ENCODE measurements at places on chromosomes 1 and 21. TPM values are rescaled to one million over a fixed set of nuclear protein-coding genes. Genes with fewer than 3 reads are reported as not detected.
A peak's percentile ranks its signal among the peaks of the same experiment; 100 is the strongest.

PTGS2 gene
- total RNA-seq, result 18.3 TPM

NHLH1 gene
- 0.09 TPM for total RNA-seq

LCE7A gene
- total RNA-seq, result not detected

PWP2 gene
- 20.4 TPM for total RNA-seq

S100A9 gene
- total RNA-seq, result 769 TPM

PDZK1 gene
- total RNA-seq, result 0.57 TPM

C1orf141 gene
- 5.7 TPM for total RNA-seq

ACBD6 gene
- total RNA-seq, result 36.7 TPM

LCE2D gene
- total RNA-seq, result not detected

MROH9 gene
- total RNA-seq, result 11.6 TPM

NTMT2 gene
- total RNA-seq, result not detected

REN gene
- total RNA-seq, result 0.23 TPM

CGN gene
- total RNA-seq, result 74.9 TPM

LY9 gene
- 3.4 TPM for total RNA-seq

DNA sequence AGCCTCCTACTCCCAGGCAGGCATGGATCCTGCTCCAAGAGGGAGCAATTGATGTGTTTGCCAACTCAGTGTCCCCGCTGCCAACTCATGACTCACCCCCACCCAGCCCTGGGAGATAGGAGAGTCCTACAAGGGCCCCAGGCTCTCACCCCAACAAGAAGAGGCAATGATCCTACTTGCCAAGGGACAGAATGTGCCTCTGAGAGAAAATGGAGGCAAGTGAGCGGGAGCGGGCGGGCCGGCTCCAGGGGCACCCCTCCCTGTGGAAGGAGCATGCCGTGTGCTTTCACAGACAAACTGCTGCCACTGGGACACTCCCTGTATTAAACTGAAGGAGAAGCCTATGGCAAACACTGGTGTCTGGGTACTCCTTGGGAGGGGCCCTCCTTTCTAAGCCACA, 16.7 kb downstream of the PKP1 start:
- H3K27ac ChIP-seq, result peak overlapping the region; percentile 12
- H3K27me3 ChIP-seq, result no peaks in the 10 kb centered on the region
- H3K4me1 ChIP-seq, result no peaks in the 10 kb centered on the region

- H3K27ac ChIP-seq, result no peak overlapping the region
- DNase-seq, result no peak
- H3K4me1 ChIP-seq, result peaks cover 7% of the 10 kb centered on the region
Measured at GRCh38 chr1:59360170-59360569, 63.3 kb downstream of the FGGY start.

- H3K27ac ChIP-seq, result no peak overlapping the region
- peak; percentile 18 for DNase-seq
- peaks cover 3% of the 10 kb centered on the region for H3K4me1 ChIP-seq
- H3K4me3 ChIP-seq, result no peak overlapping the region
- no peaks in the 10 kb centered on the region for H3K27me3 ChIP-seq
Measured at GRCh38 chr1:26010825-26011224, 10.8 kb upstream of the EXTL1 start.

- no peaks in the 10 kb centered on the region for H3K36me3 ChIP-seq
- peaks cover 2% of the 10 kb centered on the region for H3K27me3 ChIP-seq
- H3K27ac ChIP-seq, result no peak overlapping the region
Measured at GRCh38 chr1:3803905-3804626, 7.8 kb upstream of the LRRC47 start.

- H3K4me3 ChIP-seq, result no peak overlapping the region
- H3K4me1 ChIP-seq, result peaks cover 7% of the 10 kb centered on the region
- no peaks in the 10 kb centered on the region for H3K36me3 ChIP-seq
Measured at GRCh38 chr1:183236158-183236725, 50.2 kb downstream of the LAMC2 start.

DNA sequence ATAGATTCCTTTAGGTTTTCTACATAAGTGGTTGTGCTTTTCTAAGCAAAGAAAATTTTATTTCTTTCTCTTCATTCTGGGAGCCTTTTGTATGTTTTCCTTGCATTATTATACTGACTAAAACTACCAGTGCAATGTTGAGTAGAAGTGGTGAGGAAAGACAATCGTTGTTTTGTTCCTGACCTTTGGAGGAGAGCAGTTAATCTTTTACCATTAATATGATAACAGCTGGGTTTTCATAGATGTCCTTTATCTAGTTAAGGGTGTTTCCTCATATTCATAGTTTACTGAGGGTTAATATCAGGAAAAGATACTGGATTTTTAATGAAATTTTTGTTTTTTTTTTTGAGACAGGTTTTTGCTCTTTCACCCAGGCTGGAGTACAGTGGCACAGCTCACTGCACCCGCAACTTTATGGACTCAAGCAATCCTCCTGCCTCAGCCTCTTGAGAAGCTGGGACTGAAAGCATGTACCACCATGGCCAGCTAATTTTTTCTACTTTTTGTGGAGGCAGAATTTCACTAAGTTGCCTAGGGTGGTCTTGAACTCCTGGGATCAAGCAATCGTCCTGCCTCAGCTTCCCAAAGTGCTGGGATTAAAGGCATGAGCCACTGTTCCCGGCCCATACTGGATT, 9.0 kb upstream of the KCTD3 start:
- no peaks in the 10 kb centered on the region for H3K4me1 ChIP-seq
- no peak overlapping the region for H3K27ac ChIP-seq
- H3K27me3 ChIP-seq, result no peaks in the 10 kb centered on the region
- no peak for DNase-seq

- H3K4me1 ChIP-seq, result no peaks in the 10 kb centered on the region
- no peaks in the 10 kb centered on the region for H3K36me3 ChIP-seq
- no peak overlapping the region for H3K4me3 ChIP-seq
- H3K27ac ChIP-seq, result no peak overlapping the region
- no peak for DNase-seq
Measured at GRCh38 chr21:34988139-34988538, 61.0 kb downstream of the RUNX1 start.

DNA sequence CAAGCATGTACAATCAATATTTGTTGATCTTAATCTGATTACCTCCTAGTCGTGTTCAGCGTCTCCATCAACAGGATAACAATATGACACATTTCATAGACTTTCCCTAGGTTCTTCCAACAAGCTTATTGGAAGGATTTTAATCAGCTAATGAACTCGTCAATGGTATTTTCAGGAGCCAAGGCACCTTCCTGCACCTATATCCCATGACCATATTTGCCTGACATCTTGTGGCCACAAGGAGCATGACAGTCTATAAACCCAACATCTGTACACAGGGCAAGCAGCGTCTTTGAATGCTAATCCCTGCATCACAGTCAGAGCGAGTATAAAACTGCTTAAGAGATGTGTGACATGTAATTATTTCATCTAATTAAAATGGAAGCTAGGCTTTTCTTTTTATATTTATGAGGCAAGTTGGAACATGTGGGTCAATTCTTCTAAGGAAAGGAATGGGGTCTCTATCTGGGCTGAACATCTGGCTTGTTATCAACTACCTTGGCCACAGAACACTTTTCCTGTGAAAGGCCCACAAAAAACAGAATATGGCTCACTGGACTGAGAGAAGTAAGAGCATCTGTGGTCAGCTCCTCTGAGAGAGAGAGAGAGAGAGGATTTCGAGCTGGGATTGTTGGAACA, 388.8 kb downstream of the NTNG1 start:
- H3K4me3 ChIP-seq, result no peak overlapping the region
- no peaks in the 10 kb centered on the region for H3K36me3 ChIP-seq
- H3K27me3 ChIP-seq, result no peaks in the 10 kb centered on the region
- H3K4me1 ChIP-seq, result no peaks in the 10 kb centered on the region
- peak; percentile 27 for DNase-seq
- no peak overlapping the region for H3K27ac ChIP-seq

GRCh38 chr21:44899768-44900558, 20.7 kb downstream of the ITGB2 start:
- H3K4me3 ChIP-seq, result no peak overlapping the region
- DNase-seq, result no peak
- peaks cover 10% of the 10 kb centered on the region for H3K27me3 ChIP-seq
- no peaks in the 10 kb centered on the region for H3K4me1 ChIP-seq
- H3K27ac ChIP-seq, result no peak overlapping the region

DNA sequence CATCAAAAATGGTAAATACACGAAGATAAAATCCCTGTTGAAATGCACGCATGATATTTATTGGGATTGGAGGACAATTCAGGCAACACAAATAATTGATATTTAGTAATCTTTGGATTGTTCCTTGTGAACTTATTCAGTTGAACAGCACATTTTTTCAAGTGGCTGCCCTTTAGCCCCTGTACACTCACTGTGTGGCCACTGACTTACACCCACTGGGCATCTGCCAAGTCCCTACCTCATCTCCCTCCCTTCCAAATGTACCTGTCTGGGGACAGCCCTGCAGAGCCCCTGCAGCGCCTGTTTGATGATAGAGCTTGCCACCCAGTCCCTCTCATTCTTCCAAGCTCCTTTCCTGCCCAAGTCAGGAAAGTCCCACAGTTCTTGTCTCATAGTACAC, 154.3 kb downstream of the GLUL start:
- H3K36me3 ChIP-seq, result no peaks in the 10 kb centered on the region
- H3K27me3 ChIP-seq, result no peaks in the 10 kb centered on the region
- no peak for DNase-seq
- H3K4me3 ChIP-seq, result no peak overlapping the region
- no peak overlapping the region for H3K27ac ChIP-seq
- no peaks in the 10 kb centered on the region for H3K4me1 ChIP-seq

DNA sequence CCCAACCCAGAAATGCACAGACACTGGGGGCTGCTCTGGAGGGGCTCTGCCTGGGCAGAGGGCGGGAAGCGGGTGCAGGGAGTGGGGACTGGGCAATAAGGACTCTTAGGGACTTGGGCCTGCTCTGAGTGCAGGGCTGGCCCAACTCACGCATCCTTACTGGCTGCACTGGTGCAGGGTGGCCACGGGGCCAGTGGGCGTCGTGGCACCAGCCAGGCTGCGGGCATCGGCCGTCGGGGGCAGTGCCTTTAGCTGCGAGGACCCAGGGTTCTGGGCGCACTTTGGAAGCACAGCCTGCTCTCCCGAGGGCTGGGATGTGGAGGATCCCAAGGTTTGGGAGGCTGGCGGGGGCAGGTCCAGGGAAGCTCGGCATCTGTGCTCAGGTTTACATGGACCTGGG, 27.1 kb upstream of the TTLL10 start:
- H3K27me3 ChIP-seq, result no peaks in the 10 kb centered on the region
- no peak for DNase-seq
- no peaks in the 10 kb centered on the region for H3K4me1 ChIP-seq
- H3K36me3 ChIP-seq, result no peaks in the 10 kb centered on the region
- H3K4me3 ChIP-seq, result no peak overlapping the region

DNA sequence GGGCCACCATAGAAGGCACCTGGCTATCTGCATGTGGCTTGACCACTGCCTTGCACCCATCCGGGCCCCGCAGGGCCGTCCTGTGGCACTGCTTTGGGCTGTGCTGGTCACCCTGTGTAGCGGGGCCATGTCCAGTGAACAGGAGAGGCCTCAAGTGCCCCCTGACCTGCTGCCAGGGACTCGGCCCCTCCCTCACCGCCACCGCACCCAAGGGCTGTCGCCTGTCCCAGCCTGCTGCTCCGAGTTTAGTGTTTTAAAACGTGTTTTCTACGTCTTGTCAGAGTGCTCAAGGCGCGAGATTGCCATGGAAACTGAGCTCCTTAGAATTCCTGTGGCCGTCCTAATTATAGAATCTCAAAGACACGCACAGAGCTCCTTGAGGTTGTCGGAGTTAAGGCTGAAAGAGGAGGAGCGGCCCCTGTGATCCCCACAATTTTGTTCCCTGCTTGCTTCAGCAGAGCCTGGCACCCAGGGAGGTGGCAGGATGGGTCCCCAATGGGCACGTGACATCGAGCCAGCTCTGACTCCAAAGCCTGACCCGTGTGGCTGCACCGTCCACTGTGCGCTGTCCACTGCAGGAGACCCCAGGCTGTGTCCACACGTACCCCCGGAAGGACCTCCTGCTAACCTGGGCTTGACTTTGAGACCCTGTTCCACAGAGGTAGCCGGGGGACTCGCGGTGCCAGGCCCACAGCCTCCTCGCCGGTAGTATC, 66.2 kb downstream of the FAAP20 start:
- no peaks in the 10 kb centered on the region for H3K27me3 ChIP-seq
- H3K27ac ChIP-seq, result no peak overlapping the region
- no peak overlapping the region for H3K4me3 ChIP-seq
- no peaks in the 10 kb centered on the region for H3K4me1 ChIP-seq

- no peak overlapping the region for H3K27ac ChIP-seq
- DNase-seq, result no peak
- no peaks in the 10 kb centered on the region for H3K36me3 ChIP-seq
- H3K4me3 ChIP-seq, result no peak overlapping the region
- no peaks in the 10 kb centered on the region for H3K27me3 ChIP-seq
Measured at GRCh38 chr1:93255222-93256079, 74.9 kb downstream of the CCDC18 start.

- H3K27ac ChIP-seq, result no peak overlapping the region
- no peak overlapping the region for H3K4me3 ChIP-seq
- no peak for DNase-seq
- H3K4me1 ChIP-seq, result no peaks in the 10 kb centered on the region
- H3K36me3 ChIP-seq, result no peaks in the 10 kb centered on the region
Measured at GRCh38 chr1:89322402-89322801, 41.5 kb upstream of the GBP6 start.

- peaks cover 14% of the 10 kb centered on the region for H3K4me1 ChIP-seq
- H3K27ac ChIP-seq, result peak within 1 kb of the TSS; percentile 88
- H3K36me3 ChIP-seq, result no peaks in the 10 kb centered on the region
Measured at GRCh38 chr1:205504311-205505075, at the start of gene CDK18. CDK18 (plus strand) TSS chr1:205504669; CDS start chr1:205523168, 18,499 bp downstream.

- peaks cover 34% of the 10 kb centered on the region for H3K36me3 ChIP-seq
- no peaks in the 10 kb centered on the region for H3K27me3 ChIP-seq
- H3K4me1 ChIP-seq, result no peaks in the 10 kb centered on the region
- no peak overlapping the region for H3K4me3 ChIP-seq
Measured at GRCh38 chr1:30955448-30956015, 47.0 kb upstream of the SDC3 start.

DNA sequence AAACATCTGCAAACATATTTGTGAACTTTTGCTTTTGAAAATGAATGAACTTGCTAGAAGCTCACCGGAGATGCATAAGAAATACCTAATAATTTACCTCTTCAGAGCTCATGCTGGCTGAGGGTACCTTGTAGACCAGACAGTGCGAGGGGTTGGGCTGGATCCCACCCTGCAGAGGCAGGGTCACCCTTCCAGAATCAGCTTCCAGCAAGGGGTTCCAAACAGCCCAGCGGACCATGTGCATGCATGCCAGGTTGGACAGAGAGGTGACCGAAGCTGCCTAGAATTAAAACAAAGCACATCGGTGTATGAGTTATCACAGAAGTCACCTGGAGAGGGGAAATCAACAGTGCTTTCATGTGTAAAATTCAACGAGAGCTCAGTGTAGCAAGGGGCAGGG, 59.2 kb downstream of the NPHP4 start:
- H3K4me3 ChIP-seq, result no peak overlapping the region
- peaks cover 3% of the 10 kb centered on the region for H3K36me3 ChIP-seq
- no peaks in the 10 kb centered on the region for H3K27me3 ChIP-seq
- H3K4me1 ChIP-seq, result peaks cover 5% of the 10 kb centered on the region
- no peak overlapping the region for H3K27ac ChIP-seq

Data from lung (tissue), 17 donors.